ENCODE measurements at places on chromosomes 12 and 14.
A peak's percentile ranks its signal among the peaks of the same experiment; 100 is the strongest.

- no peak for DNase-seq
Measured at GRCh38 chr12:44476683-44477082, 399.4 kb downstream of the NELL2 start.

- no peak for DNase-seq
Measured at GRCh38 chr12:67826946-67827720, 162.1 kb upstream of the IFNG-AS1 start.

DNA sequence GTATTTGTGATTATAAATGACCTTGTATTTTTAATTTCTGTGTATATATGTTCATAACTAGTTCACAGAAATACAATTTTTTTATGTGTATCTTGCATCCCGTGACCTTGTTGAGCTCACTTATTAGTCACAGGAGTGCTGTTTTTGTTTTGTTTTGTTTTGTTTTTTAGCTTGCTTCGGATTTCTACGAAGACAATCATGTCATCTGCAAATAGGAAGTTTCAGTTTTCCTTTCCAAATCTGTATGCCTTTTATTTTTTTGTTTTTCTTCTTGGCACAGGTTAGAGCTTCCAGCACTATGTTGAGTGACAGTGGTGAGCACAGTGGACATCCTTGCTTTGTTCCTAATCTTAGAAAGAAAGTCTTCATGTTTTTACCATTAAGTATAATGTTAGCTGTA lies 229.2 kb upstream of the GARIN6 start:
- no peak for DNase-seq

DNA sequence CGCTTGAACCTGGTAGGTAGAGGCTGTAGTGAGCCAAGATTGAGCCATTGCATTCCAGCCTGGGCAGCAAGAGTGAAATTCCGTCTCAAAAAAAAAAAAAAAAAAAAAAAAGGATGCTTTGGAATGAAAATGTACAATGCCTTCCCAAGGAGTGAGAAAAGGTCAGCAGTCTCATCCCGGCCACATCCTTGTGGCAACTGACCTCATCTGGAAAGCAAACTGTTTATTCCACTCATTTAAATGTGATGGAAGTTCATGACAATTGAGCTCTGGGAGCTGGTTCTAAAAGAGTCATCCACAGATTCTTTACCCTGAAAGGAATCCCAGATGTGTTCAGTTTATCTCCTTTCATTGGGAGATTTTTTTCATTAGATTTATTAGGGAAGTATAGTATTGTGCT lies 19.4 kb upstream of the LIMA1 start:
- peak; percentile 43 for DNase-seq

- no peak for DNase-seq
Measured at GRCh38 chr12:111057701-111058425, 137.5 kb upstream of the MYL2 start.

- DNase-seq, result peak; percentile 67
Measured at GRCh38 chr12:110102255-110102654, 21.9 kb upstream of the IFT81 start.

- peak; percentile 56 for DNase-seq
Measured at GRCh38 chr14:28754209-28754985, 12.2 kb upstream of the FOXG1 start.

- no peak for DNase-seq
Measured at GRCh38 chr12:16613199-16613598, 7.2 kb upstream of the LMO3 start.

DNA sequence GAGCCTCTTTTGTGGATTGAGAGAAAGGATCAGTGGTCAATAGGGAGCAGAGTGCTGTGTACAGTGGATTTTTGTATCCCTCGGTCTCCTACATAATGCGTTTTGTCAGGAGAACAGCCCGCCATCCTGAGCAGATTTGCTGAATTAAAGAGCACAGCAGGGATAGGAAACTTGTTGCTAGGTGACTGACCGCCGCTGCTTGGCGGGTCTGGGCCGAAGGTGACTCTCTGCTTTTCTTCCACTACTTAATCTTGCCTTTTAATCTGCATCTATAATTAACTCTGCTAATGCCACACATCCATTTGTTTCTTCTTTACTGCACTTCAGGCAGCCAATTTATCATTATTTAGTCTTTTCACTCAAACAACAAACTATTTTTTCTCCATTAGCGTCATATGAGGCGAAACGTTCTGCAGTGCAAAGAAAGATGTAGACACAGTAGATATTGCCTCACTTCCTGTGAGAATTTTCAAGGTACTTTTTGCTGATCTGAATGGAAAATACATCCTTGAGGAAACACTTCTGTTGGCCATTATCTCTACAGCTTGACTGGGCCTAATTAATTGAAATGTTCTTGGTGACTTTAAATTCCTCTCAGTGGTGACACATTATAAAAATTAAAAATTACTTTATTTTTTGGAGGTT lies 108.0 kb downstream of the PPM1A start:
- DNase-seq, result no peak

- no peak for DNase-seq
Measured at GRCh38 chr14:74504874-74505720, 11.5 kb downstream of the ISCA2 start.

Data from hepatic stellate cell (primary cell).